ENCODE measurements at places on chromosomes 2 and 18. TPM values are rescaled to one million over a fixed set of nuclear protein-coding genes. Genes with fewer than 3 reads are reported as not detected.

DNA sequence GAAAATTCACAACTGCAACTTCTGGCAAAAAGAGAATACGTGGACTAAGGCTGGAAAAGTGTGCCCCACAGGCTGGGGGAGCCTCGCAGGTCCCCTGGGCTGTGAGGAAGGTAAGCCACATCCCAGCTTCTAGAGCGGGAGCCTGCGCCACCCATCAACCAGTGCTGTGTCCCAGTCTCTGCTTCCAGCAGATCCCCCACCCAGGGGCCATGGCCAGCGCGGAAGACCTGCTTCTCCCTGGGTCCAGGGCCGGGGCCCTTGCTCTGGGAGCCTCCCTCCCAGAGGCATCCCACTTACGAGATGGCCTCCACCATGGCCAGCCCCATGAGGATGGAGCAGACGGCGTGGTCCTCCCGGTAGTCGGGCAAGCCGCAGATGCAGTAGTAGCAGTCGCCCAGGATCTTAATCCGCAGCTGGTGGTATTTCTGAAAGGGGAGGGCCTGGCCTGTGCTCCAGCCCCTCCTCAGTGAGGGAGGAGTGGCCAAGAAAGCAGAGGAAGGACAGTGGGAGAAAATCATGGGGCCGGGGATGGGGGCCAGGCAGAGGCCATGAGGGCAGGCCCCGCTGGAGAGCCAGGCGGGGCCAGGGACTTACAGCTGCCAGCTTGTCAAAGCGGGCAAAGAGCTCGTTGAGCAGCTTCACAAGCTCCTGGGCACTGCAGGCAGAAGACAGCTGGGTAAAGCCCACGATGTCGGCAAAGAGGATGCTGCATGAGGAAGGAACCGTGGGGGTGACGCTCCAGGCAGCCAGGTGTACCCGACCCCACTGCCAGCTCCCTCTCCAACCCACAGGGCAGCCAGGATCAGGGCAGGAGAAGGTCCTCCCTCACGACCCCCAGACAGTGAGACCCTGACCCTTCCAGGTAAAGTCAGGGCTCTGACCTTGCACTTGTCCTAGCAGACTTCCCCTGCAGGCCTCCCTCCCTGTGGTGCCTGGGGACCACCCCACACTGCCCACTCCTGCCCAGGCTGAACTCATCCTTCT, 48.0 kb downstream of the CENPO start:
- DNase-seq = no peak

- no peak for DNase-seq
Measured at GRCh38 chr2:44098050-44098449, 70.6 kb upstream of the PPM1B start.

DNA sequence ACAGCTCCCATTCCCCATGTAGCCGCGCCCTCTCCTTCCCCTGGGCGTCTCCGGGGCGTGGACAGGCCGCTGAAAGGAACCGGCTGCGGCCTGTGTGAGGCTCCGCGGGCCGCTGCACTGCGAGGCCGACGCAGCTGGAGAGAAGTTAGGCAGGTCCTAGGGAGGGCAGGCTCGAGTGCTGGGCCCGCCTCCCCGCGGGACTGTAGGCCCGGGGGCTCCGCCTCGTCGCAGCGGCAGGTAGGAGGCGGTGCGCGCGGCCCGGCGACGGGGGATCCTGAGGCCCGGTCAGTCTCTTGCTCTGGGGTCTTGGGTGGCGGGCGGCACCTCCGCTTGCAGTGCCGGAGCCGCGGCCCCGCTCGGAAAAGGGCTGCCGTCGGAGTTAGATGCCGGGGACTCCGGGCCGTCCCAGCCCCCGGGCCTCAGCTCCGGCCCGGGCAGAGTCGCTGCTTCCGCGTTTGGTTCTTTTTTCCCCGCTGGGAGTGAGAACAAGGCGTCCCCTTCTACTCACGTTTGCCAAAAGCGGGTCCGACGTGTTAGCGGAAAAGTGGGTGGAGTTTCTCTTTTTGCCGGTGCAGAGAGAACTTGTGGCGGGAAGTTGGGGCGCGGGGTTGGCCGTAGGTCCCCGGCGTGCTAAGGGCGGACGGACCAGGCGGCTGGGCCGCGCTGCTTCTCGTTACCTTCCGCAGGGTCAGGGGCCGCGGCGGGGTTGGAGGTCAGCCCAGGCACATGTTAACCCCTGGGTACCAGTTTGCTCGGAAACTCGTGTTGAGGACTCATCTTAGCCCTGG, at the start of gene VRK2:
TSS of gene VRK2 (plus strand) at position 222 of the 788 bp plus-strand sequence. CDS start 2,026 bp downstream, outside the sequence.
- peak; percentile 86 for DNase-seq

ACVR1C gene
- 0.55 TPM for polyA plus RNA-seq

CDK5R2 gene
- not detected for polyA plus RNA-seq

FBXO48 gene
- 0.45 TPM for polyA plus RNA-seq
